ENCODE measurements at places on chromosomes 5 and 9. TPM values are rescaled to one million over a fixed set of nuclear protein-coding genes. Genes with fewer than 3 reads are reported as not detected.

DNA sequence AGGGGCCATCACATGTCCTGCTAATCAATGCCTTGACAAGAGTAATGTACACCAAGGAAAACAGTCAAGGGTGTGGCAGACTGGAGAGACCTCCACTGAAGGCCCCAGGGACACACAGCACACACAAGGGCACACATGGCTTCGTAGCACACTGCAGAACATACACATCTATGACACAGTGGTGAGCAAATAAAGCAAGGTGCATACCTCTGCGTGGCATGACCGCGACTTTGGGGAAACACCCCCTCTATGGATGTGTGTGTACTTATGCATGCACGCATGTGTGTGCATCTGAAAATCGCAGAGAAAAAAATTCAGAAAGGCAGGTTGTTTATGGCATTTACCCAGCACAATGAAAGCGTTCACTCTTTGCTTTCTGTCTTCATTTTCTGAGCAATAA is 20.5 kb downstream of the SEMA4D start:
- no peak for DNase-seq

DNA sequence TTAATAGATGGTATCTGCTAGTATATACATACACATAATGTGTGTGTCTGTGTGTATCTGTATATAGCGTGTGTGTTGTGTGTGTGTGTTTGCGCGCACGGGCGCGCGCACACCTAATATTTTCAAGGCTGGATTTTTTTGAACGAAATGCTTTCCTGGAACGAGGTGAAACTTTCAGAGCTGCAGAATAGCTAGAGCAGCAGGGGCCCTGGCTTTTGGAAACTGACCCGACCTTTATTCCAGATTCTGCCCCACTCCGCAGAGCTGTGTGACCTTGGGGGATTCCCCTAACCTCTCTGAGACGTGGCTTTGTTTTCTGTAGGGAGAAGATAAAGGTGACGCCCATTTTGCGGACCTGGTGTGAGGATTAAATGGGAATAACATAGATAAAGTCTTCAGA is 757 bp downstream of the FXN start:
- no peak for DNase-seq

The PDGFRB gene
- 55.9 TPM for total RNA-seq

GRCh38 chr5:4097199-4097598 is 501.6 kb downstream of the IRX1 start:
- DNase-seq = no peak

- DNase-seq = no peak
These were observed 34.0 kb downstream of the BOD1 start for GRCh38 chr5:173582216-173583111.

The PCDHGA2 gene
- 1.1 TPM for total RNA-seq
